ENCODE measurements at places on chromosomes 7 and 10.

DNA sequence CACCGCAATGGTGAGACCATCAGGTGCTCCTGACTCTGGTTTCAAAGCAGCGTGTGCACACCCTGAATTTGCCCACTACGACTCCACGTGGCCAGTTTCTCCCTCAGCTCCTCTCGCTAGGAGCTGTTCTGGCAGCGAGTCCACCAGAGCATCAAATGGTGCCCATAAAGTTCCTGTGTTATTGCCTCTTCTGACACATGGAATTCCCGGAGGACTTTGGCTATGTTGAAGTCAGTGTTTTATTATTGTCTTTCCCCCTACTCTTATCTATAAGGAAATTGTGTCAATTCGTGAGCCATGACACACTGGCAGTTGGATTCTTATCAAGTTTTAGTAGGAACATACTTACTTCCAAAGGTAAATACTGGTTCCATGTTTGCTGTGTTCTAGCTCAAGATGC, 53.9 kb upstream of the NPVF start:
- DNase-seq = no peak

GRCh38 chr7:148211740-148212151, 378.8 kb upstream of the C7orf33 start:
- no peak for DNase-seq

- no peak for DNase-seq
Observed at GRCh38 chr10:129725011-129725410, 239.1 kb downstream of the EBF3 start.

DNA sequence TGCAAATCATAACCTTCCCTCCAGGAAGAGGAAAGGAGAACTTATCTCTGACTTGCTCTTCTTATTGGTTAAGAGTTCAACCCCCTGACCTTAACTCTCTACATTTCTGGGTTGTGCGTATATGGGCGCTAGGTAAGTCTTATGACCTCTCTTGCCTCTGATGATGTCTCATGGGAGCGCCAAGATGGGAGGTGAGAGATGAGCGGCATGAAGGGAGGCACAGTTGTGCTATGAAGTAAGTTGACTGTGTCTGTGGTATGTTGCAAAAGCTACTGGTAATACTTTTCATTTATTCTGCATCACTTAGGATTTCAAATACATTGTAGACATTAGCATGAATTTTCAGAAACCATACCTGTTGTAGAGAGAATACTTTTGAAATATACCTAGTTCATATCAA, 59.0 kb downstream of the EXOC6 start:
- no peak for DNase-seq

- DNase-seq = no peak
Observed at GRCh38 chr7:157975401-157976372, 611.9 kb downstream of the PTPRN2 start.

GRCh38 chr10:124516746-124517397, 55.2 kb downstream of the LHPP start:
- no peak for DNase-seq

GRCh38 chr10:132714986-132715775, 70.8 kb downstream of the NKX6-2 start:
- DNase-seq = no peak

DNA sequence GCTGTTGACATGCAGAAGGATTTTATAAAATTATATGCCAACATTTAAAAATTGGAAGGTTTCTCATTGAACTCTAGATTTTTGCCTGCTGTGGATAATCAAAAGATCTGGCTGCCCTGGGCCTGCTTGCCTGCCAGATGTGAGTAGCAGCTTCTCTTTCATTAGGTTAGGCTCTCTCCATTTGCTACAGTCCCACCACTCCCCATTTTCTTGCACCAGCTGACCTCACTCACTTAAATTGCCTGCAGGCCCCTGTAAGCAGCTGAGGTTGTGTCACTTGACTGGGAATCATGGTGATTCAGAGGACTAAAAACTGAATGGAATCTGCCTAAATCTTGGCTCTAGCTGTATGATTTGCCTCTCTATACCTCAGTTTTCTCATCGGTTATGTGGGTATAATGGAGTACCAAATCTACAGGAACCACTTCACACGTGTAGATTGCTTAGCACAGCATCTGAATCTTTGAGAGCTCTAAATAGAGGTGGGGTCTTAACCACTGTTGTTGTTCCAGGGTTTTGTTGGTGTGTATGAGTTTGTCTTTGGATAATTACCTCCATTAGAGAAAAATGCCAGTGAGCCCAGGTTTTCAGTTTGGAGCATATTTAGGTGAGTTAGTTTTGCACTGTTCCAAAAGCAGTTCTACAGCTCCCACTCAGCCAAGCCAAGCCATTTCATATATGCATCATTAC, 18.6 kb upstream of the RAPGEF5 start:
- no peak for DNase-seq

DNA sequence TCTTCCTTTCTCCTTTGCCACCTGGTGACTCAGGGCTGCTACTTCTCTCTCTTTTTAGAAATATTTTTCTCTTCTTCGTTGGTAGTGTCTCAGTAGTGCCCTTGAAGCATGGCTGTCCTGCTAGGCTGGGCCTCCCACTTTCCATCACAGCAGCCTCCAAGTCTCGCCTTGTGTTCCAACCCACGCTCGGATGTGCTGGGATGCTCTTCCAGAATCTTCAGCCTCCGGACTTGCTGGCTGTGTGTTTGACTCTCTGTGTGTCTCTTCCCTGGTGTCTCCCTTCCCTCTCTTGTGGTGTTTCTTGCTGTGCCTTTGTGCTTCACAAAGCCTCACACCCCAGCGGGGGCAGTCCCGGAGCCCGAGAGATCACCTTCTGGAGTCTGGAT, 100.5 kb downstream of the INPP5A start:
- DNase-seq = no peak

DNA sequence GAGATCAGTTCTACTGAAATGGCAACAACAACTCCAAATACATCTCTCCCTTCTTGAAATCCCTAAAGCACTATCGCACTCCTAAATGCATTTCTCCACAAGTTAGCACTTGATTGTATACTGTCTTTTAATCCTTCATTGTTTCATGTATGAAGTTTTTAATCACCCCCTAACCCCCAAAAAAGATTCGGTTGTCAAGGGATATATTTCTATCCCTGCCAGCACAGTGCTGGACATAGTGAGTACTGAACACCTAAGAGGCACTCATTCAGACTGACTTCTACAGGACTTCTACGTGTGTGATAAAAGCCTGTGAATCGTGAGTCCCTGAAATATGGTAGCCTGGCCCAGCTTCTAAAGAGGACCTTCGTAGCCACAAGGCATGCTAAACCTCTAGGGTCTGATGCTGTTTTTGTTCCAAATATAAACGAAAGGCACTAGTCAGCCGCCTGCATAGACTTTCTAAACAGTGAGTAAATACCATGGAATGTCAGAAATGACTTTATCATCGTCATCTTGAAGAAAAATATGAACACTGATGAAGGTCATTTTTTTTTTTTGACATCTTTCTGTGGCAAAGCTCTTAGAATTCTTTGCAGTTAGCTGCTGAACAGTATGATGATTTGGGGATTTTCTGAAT, 14.6 kb upstream of the ZSCAN21 start:
- no peak for DNase-seq

- DNase-seq = peak; percentile 38
Observed at GRCh38 chr10:114631666-114632417, 26.2 kb downstream of the ABLIM1 start.

DNA sequence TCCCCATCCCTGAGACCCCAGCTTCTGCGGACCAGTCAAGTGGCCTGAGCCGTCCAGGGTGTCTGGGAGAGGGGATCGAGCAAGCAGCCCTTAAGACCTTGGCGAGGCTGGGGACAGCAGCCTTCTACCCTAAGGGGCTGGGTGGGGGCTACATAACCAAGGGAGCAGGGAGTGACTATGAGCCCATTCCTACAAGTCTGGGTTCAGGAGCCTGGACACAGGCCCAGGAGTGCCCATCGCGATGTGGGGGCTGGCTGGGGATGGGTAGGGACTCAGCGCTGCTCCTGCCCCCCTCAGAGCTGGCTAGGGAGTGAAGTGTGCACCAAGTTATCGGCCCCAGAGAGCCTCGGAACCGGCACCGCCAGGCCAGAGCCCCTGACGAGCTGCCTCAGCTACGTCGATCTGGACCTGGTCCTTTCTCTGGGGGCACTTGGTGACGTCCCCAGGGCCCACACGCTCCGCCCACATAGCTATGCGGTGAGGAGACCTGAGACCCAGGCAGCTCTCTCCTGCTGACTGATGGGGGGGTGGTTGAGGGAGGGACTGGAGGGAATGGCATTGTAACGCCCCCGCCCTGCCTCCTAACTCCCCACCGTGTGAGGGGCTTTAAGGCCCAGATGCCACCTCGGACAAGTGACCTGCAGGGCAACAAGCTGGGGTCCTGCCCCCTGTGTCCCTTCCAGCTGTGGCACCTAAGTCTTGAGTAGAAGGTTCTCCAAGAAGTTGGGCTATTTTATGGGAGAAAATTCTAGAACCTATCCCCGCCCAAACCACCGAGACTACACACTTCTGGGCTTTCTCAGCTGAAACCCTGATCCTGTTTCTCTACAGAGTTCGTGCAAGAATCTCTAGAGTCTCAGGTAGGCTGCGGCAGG, 2.5 kb downstream of the SAP25 start:
- no peak for DNase-seq

DNA sequence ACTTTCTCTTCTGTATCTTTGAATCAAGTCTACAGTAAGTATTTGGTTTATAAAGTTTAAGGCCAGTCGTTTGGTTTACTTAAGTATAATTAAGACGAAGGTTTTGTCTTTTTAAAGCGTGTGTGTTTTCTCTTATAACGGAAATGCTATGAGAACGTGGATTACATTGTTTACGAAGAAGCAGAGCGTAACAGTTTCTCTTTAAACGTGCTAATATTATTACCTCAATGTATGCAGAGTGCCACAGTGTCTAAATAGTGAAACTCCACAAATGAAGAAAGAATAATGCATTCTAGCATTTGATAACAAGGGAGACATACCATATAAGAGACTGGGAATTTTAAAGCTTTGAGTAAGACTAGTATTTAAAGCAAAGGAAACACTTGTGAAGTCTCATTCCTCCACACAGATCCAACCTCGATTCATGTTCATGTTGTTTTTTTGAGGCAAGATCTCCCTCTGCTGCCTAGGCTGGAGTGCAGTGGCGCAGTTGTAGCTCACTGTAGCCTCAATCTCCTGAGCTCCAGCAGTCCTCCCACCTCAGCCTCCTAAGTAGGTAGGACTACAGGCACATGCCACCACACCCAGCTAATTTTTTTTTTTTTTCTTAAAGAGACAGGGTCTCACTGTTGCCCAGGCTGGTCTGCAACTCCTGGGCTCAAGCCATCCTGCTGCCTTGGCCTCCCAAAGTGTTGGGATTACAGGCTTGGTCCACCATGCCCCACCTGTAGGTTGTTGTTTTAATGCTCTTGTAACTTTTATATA, 75.1 kb downstream of the ANKRD61 start:
- DNase-seq = no peak

DNA sequence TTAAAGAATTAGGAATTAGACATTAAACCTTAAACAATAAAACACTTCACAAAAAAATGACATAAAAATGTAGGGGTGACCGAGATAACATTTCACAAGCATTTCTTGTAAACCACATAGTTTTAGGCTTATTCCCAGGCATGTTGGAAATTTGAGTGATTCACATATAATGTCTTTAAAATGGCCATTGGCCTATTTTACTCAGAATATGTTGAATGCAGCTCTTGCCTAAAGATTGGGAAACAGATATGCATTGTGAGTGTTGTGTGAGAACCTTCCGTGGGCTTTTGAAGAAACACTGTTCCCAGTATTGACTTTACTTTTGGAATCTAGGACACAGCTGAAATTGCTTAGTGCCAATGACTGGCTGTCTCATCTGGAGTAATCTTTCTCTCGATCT, 79.6 kb downstream of the ARL5B start:
- DNase-seq = no peak

DNA sequence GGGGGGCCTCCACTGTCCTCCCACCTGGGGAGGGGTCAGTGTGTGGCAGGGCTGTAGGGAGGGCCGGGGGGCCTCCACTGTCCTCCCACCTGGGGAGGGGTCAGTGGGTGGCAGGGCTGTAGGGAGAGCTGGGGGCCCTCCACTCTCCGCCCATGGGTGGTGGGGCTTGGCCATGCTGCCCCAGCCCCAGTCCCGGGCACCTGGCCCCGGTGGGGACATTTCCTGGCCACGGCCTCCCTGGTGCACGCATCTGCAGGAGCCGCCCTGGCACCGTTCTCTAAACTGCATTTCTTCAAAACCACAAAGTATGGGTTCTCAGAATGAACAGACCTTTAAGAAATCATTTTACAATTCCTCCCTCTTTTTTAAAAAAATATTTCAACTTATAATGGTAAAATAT, 89.3 kb upstream of the PDGFA start:
- no peak for DNase-seq

GRCh38 chr7:118259115-118259514, 34.6 kb downstream of the ANKRD7 start:
- no peak for DNase-seq

GRCh38 chr10:62466590-62466989, 92.4 kb downstream of the ZNF365 start:
- no peak for DNase-seq

GRCh38 chr10:88042160-88043100, 179.0 kb downstream of the PTEN start:
- DNase-seq = no peak

- no peak for DNase-seq
Observed at GRCh38 chr7:122014697-122015096, 129.4 kb downstream of the AASS start.

Measured in GM20000 (cell line).